Mucosa of gallbladder (tissue), 1 donor: ENCODE measurements at places on chromosomes 5 and 9.

DNA sequence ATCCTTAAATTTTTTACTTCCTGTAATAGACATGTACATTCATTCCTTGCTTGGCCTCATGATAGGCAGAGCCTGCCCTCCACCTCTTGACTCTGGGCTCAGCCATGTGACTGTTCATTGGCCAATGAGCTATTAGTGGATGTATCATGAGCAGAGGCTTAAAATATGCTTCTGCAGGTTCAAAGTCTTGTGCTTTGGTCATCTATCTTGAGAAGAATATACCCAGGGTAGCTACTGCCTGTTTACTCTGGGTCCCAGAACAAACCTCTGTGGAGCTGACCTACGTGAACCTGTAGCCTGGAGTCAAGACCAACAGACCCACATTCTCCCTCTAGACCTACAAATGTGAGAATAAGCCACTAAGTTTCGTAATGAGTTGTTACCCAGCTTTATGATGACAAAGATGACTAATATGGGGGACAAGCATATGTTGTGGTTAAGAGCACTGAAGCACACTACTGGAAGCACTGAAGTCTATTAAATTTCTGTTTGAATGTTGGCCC lies 244.4 kb downstream of the MAST4 start:
- no peak for DNase-seq

DNA sequence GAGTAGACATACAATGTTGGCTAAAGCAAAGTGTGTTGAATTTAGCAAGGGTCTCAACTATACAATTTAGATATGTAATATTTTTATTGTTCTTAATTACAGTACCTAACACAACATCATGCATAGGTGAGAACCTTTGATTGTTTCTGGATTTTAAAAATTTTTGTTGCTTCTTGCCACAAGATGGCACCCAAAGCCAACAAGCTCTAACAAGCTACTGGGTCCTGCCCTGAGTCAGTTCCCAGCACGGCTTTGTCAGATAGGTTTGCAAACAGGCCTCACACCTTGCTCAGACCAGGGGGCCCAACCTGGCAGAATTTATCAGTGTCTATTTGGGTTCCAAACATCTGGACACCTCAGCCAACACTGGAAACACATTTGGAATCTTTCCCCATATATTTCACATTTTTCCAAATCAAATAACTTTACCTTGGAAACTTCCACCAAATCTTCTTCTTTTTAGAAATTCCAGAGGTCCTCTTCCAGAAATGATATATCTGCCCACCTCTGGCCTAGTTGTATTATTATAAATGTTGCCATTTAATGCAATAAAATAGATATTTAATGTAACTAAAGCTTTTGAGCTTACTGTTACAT lies 49.5 kb upstream of the EGFLAM start:
- DNase-seq: peak; percentile 15

- DNase-seq: peak; percentile 43
These were observed 191.9 kb upstream of the SEMA6A start for GRCh38 chr5:116766470-116766947.

GRCh38 chr5:78542321-78542840 lies 106.2 kb downstream of the LHFPL2 start:
- DNase-seq: no peak

DNA sequence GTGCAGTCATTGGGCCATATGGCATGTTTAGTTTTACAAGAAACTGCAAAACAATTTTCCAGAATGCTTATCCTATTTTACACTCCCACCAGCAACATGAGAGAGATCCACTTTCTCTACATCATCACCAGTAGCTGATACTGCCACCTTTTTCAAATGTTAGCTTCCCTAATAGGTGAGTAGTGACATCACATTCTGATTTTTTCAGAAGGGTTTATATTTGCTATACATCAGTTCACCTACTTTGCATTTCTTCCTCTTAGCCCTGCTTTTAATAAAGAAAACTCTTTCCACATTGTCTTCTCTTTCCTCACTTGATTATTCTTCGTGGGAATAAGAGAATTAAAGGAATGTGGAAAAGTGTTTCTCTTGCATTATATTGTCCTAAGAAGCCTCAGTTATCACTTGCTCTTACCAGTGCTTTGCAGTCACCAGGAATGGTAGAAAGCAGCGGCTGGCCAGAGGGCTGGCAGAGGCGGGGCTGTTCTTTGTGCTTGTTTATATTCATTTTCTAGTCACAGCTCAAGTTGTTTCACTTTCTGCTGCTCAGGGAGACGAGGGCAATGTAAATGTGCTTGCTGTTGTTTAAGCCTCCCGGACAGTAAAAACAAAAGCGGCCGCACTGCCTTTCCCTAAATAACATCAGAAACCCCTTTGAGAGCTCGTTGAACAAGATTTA lies 164.8 kb downstream of the HSD17B3 start:
- DNase-seq: peak; percentile 67
